ENCODE measurements at places on chromosomes 1 and 21. TPM values are rescaled to one million over a fixed set of nuclear protein-coding genes. Genes with fewer than 3 reads are reported as not detected.

DPYD gene
- polyA plus RNA-seq, result 21.4 TPM

GATAD2B gene
- 4.8 TPM for polyA plus RNA-seq

ASAP3 gene
- polyA plus RNA-seq, result 25.5 TPM

RNU1-1 gene
- polyA plus RNA-seq, result not detected

CLDN17 gene
- not detected for polyA plus RNA-seq

CLCA4 gene
- not detected for polyA plus RNA-seq

GJA9 gene
- polyA plus RNA-seq, result not detected

VWA5B1 gene
- not detected for polyA plus RNA-seq

OR2L2 gene
- polyA plus RNA-seq, result not detected

SLC2A5 gene
- polyA plus RNA-seq, result 0.20 TPM

DNA sequence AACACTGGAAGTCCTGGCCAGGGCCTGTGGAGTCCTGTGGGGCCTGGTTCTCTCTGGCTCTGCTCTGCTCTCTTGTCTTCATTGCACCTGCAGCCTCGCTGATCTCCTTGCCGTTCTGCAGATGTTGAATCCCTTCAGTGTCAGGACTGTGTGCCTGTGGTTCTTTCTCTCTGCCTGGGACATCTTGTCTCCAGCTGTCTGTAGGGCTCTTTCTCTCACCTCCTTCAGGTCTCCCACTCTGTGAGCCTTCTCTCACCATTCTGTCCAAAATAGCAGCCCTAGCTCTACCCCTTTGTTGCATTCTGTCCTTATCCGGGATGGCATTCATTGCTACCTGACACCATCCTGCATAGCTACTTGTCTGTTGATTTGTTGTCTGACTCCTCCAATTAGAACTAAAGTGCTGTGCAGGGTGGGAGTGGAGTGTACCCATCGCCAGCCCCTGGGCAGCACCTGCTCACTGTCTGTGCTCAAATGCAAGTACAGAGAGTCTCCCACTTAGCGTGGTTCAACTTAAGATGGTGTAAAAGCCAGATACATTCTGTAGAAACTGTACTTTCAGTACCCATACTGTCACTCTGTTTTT, 8.9 kb downstream of the PGBD2 start:
- no peak for DNase-seq

DNA sequence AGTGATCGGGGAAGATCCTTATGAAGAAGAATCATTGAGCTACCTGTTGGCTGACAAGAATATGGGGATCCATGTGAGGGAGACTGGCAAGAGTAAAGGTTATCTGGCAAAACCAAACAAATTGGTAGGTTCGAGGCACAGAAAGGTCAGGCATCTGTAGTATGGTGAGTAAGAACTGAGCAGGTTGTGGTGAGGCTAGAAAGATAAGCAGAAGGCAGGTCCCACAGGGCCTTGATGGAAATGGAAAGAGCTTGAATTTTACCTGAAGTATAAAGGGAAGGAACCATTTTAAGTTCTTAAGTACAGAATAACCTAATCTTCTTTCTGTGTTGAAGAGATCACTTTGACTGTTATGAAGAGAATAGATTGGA, 11.1 kb downstream of the PTPRC start:
- DNase-seq, result no peak

GRCh38 chr1:208787219-208787618, 543.0 kb upstream of the PLXNA2 start:
- DNase-seq, result no peak

DNA sequence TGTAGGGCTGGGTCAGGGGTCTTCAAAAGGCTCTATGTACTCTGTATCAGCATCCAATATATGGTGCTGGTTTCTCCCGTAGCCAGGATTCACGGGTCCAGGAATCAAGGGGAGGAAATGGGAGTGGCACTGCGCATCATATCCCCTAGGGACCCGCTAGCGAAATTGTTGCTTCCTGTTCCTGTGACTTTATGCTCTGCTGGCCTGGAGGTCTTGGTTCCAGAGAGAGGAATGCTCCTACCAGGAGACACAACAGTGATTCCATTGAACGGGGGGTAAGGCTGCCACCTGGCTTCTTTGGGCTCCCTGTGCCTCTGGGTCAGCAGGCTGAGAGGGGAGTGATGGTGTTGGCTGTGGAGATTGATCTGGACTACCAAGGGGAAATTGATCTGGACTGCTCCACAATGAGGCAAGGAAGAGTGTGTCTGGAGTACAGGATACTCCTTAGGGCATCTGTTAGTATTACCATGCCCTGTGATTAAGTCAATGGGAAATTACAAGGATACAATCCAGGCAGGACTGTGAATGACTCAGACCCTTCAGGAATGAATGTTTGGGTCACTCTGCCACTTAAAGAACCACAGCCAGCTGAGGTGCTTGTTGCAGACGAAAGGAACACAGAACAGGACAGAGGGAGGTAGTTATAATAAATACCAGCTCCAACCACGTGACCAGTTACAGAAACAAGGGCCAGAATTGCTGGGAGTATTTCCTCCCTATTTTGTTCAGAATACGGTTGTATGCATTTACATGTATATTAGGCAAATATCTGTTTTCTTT, 10.2 kb downstream of the SPSB1 start:
- peak; percentile 82 for DNase-seq

DNA sequence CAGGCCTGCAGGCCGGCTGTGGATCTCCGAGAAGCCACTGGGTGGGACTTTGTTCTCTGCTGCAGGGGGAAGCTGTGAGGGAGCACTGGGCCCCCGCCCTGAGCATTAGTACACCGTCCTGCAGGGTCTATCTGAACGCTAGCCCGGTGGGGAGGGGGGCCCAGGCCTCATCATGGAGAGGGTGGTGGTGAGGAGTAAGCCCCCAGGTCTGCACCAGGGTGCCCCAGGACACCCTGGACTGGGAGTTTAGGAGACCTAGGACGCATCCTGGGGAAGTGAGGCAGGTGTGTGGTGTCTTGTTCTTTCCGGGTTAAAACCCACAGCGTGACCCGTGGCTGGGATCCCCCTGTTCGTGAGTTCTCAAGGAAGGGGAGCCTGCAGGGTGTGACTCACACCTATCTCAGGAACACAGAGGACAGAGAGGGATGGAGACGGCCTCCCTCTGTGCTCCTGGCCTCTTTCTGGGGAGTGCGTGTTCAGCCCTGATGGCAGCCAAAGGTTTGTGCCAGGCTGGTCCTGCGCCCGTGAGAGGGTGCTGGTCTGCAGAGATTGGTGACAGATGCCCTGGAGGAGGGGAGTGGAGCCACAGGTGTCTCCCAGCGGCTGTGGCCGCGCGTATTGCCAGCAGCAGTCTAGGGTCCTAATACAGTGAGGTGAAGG, 44.8 kb downstream of the AGPAT3 start:
- no peak for DNase-seq

DNA sequence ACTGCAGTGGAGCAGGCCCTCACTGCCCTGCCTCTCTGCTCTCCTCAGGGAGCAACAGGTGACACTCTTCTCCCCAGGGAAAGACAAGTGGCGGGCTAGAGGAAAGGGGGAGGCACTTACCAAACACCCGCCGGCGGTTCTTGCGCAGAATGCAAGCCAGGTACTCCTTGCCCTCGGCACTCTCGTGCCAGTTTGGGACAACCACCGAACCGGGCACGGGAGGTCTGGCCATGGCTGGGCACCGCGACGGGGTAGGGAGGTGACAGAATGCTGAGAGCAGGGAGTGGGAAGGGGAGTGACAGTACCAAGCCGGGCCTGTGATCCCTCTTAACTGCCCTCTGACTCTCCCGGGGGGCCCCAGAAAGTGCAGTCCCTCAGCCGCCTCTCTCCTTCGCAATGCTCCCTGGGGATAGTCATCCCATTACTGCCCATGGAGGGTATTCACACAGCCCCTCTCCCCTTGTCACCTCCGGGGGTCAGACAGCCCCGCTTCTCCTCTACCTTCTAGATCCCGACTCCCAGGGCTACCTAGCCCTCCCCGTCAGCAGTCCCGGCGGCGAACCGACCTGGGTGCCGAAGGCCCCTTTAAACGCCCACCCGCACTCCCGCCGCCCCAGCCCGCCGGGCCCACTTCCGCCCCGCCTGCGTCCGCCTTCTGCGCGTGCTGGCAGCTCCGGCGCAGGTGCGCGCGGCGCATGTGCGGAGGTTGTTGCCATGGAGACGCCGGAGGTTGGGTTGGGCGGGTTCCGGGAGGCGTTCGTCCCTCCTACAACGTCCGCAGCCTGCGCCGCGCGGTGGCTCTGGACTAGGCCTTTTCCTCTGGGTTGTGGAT, at the start of gene CPLANE2:
Gene CPLANE2, minus strand, starts transcription at position 673 of the 832 bp plus-strand sequence. Its CDS starts 441 bp downstream, at position 232.
- DNase-seq, result peak; percentile 74

GRCh38 chr1:1782399-1783221, 4.3 kb upstream of the NADK start:
- no peak for DNase-seq

- DNase-seq, result no peak
Measured at GRCh38 chr1:17437580-17438317, 1.7 kb downstream of the RCC2 start.

DNA sequence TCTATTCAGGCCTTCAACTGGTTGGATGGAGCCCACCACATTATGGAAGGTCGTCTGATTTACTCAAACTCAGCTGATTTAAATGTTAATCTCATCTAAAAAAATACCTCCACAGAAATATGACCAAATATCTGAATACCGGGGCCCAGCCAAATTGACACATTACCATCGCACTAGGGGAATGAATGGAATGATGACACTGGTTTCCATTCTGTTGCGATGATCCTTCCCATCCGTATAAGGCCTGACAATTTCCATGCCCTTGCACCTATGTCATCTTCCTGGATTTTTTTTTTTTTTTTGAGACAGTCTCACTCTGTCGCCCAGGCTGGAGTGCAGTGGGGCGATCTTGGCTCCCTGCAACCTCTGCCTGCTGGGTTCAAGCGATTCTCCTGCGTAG, 397.5 kb downstream of the KIF26B start:
- no peak for DNase-seq

- no peak for DNase-seq
Measured at GRCh38 chr1:99621340-99621901, 24.5 kb upstream of the PALMD start.

GRCh38 chr1:101907264-101907663, 89.5 kb downstream of the OLFM3 start:
- DNase-seq, result no peak

- DNase-seq, result no peak
Measured at GRCh38 chr21:45286671-45287437, 841 bp downstream of the POFUT2 start.

- DNase-seq, result no peak
Measured at GRCh38 chr1:63653976-63654375, 60.8 kb downstream of the PGM1 start.

DNA sequence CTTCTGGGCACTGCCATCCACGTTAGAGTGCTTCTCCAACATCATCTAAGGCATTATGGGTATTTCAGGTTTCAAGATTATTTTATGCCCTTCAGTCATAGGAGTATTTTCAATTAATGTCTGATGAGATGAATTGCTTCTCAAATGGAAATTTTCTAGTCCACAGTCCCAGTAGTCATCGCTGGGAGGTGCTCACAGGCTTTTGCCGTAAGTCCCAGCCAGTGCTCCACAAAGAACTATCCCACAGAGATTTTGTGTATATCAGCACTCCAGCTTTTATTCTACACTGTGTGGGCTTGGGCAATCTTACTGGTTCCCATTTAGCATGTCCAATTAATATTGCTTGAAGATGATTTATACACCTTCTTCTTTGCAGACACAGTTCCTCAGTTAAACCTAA, 61.0 kb downstream of the SMYD2 start:
- no peak for DNase-seq

GRCh38 chr1:30743584-30744059, 14.0 kb downstream of the LAPTM5 start:
- no peak for DNase-seq

DNA sequence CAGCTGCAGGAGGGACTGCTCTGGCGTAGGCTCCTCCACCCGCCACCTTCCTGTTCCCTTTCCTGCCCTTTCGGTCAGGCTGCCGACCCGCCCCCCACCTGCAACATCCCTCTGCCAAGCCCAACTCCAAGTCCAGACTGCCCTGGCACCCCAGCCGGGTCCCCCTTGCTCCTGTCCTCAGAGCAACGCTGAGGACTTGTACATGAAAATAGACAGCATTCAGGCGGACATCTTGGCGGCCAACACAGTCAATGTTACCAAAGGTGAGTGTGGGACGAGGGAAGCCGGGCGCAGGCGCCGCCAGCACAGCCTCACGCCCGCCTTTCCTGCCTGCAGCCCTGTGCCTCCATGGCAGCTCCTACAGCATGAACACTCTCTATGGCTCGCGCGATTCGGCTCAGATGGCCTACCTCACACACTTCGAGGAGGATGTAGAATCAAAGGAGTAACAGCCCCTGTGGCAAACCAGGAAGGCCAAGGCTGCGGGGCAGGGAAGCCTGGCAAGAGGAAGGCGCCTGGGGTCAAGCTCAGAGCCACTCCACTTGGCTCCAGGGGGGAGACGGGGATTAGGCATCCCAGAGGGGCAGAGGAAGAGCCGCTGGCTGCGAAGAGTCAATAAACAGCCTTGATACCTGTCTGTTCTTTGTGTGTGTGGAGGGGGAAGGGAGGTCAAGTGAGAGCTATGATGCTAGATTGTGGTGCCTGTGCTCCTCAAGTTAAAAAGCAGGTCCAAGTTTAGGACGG, 5.8 kb downstream of the RNU5D-1 start:
- no peak for DNase-seq

DNA sequence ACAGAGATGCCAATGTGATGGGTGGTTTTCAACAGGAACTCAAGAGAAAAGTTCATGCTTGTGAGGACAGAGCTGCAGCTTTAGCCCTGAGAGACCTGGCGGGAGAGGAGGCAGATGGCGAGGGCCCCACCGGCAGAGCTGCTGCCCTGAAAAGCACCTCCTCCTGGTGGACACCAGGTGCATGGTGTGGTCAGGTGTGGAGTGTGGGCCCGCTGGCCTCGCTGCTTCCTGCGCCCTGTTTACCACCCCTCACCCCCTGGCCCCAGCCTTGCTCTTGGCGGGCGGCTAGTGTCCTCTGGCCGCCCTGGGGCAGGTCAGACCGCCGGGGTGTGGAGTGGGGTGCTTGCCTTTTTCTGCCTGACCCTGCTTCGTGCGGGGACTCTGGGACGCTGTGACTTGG, 42.8 kb downstream of the PRKCZ start:
- DNase-seq, result no peak

All from AG04450 (cell line).